ENCODE measurements at places on chromosomes 13 and 19. TPM values are rescaled to one million over a fixed set of nuclear protein-coding genes. Genes with fewer than 3 reads are reported as not detected.
A peak's percentile ranks its signal among the peaks of the same experiment; 100 is the strongest.

DNA sequence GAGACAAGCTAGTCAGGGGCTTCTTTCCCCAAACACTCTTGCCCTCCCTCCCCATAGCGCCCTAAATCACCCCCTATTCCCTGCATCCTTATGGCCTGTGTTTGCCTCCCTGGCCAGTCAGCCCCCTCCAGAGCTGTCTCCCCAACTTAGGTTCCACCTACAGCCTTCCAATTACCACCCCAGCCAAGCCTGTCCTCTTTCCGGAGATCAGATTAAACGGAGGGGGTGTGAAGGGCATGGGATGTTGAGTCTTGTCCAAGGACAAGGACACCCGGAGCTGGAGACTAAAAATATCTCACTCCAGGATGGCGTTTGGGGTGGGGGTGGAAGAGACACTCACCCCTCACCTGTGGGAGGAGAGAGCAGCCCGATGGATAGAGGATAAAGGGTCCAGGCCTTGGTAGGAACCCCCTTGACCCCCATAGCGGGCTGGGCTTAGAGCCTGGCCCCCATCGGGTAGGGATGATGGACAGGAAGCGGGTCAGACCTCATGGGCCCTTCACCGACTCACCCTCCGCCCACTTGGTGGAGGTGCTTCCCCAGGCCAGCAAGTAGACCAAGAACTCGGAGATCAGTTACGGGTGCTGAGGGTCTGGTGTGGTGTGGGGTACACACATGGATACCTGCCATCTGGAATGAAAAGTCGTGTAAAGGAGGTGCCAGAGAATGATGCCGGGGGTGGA is 6.0 kb downstream of the ZNF865 start:
- no peak for DNase-seq

DNA sequence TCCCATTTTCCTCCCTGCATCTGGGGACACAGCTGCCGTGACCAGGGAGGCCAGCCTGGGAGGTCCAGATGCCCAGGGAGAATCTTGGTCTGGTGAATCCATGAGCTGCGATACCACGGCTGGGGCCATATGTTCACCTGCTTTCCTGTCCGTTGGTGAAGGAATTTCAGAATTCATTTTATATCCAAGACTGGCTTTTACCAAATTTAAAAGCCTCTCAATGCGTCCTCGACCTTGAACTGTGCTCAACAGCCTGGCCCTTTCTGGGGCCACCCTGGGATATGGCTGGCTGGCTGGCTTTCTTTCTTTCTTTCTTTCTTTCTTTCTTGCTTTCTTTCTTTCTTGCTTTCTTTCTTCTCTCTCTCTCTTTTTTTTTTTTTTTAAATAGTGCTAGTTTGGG is 22.2 kb upstream of the GDF15 start:
- DNase-seq = no peak

DNA sequence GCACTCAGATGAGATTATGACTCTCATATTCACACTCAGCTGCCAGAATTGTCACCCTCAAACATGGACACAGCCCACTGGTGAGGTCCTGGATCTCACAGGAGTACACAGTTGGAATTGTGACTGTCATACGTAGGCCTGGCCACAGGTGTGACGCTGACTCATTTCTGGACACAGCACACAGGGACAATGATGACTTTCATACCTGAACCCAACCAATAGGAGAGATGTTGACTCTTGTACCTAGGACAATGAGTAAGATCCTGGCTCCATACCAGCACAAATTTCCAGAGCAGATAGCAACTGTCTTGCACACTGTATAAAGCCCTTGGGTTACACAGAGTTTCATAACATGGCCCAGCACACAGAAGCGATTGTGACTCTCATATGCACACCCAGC is 46.4 kb downstream of the ZNF85 start:
- no peak for DNase-seq

DNA sequence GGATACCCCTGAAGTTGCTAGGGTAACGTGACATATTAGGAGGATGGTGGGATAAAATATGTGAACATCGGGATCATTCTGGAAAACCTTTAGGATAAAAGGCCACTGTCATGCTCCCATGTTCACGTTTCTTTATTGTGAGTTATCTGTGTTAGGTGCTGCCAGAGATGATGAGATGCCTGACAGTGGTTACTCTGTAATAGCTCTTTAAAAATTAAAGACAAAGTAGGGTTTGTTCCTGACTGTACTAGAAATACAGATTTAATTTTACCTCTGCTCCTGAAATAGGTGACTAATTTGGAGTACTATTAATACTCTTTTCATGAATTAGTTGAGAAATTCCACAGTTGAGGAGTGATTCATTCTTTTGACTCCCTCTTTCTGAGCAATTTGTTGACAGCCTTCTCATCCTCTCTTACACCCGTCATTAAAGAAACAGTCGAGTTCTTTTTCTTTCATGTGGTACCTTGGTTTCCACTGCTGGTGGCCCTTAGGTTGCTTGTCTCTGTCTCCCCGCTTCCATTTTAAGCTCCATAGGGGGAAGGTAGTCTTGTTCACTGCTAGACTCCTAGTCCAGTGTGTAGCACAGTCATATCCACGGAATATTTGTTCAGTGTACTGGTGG is 28.4 kb downstream of the SAE1 start:
- no peak for DNase-seq

GRCh38 chr13:40569024-40569350 is 97.5 kb downstream of the FOXO1 start:
- no peak for DNase-seq

GRCh38 chr13:43981091-43981490 is 101.4 kb downstream of the LACC1 start:
- no peak for DNase-seq

GRCh38 chr13:44974056-44974793 is 15.0 kb downstream of the NUFIP1 start:
- DNase-seq = no peak

DNA sequence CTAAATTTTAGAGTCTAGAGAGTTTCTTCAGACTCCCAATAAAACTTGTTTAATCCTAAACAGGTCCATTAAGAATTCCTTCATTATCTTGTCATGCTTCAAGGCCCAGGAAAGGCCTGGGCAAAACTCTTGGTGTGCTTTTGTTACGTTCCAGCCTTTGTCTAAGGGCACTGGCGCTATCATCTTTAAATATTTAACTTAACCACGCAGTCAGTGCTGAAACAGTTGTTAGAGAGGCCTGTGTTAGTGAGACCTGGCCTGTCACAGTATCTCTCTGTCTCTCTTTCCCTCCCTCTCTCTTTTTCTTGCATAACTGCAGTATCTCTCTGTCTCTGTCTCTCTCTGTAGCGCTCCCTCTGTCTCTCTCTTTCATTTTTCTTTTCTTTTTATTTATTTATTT is 8.2 kb upstream of the OR1M1 start:
- no peak for DNase-seq

GRCh38 chr13:48492470-48493065 is 40.3 kb downstream of the RCBTB2 start:
- DNase-seq = peak; percentile 49

- DNase-seq = no peak
These were observed 766.1 kb upstream of the GPC6 start for GRCh38 chr13:92460479-92460878.

GRCh38 chr13:39818953-39819352 is 163.5 kb downstream of the COG6 start:
- no peak for DNase-seq

DNA sequence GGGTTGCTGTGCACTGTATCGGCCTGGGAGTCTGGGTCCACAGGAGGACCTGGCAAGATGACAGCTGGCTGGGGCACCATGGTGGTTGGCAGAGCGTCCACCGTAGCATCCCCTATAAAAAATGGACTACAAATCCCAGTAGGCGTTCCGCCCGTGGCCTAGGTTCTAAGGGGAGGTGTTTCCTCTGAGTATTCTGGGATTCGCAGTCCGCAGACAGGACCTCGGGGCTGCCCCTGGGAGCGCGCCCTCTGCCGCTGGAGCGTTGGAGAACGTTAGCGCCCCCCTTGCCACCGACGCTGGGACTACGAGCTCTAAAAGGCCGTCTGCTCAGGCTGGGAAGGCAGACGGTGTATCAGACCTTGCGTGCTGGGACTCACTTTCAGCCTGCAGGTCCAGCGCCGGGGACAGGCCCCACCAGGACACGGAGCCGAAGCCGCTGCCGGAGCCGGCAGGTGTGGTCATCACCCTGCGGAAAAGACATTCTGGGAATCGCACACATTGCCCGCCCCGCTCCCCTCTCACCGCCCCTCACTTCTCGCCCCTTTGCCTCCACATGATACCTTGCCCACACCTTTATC is 372 bp downstream of the DNAAF3 start:
- DNase-seq = no peak

GRCh38 chr19:55373993-55374757 is 2.5 kb upstream of the TMEM190 start:
- DNase-seq = no peak

- DNase-seq = no peak
These were observed 19.4 kb downstream of the ZNF709 start for GRCh38 chr19:12465211-12465610.

- no peak for DNase-seq
These were observed 5.6 kb downstream of the RPL36 start for GRCh38 chr19:5695649-5696195.

- no peak for DNase-seq
These were observed 110.9 kb downstream of the CRYL1 start for GRCh38 chr13:20414546-20415305.

DNA sequence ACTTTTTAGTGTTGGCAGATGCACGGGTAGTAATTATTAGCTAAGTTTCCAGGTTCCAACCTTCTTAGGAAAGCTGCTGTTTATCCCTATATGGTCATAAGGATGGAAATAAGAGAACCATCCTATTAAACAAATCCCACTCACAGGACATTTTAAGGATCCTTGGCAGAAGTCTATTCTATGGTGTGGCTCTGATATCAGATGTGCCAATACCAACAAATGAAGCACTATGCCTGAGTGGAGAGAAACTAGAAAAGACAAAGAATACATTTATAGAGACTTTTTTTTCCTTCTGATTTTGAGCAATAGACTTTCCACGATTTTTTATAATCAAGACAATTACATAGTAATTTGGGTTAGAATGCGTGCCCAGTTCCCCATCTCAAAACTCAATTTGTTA is 12.6 kb downstream of the PCDH17 start:
- no peak for DNase-seq

GRCh38 chr13:20019043-20019442 is 60.5 kb downstream of the ZMYM2 start:
- DNase-seq = no peak

DNA sequence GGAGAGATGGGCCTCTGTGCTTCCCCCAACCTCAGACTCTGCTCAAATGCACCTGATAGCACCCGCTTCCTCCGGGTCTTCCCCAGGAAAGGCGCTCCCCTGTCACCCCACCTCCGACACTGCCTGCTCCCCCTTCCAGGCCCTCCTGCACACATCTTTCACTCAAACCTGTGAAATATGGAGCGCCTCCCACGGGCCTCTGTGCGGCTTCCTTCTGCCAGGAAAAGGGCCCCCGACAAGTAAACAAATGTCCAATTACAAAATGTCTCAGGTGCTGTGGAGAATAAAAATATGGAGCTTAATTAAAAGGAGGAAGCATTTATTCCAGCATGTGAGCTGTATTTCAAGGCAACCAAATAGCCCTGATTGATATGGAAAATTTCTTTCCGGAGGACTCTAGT is 15.6 kb upstream of the CCNE1 start:
- DNase-seq = no peak

DNA sequence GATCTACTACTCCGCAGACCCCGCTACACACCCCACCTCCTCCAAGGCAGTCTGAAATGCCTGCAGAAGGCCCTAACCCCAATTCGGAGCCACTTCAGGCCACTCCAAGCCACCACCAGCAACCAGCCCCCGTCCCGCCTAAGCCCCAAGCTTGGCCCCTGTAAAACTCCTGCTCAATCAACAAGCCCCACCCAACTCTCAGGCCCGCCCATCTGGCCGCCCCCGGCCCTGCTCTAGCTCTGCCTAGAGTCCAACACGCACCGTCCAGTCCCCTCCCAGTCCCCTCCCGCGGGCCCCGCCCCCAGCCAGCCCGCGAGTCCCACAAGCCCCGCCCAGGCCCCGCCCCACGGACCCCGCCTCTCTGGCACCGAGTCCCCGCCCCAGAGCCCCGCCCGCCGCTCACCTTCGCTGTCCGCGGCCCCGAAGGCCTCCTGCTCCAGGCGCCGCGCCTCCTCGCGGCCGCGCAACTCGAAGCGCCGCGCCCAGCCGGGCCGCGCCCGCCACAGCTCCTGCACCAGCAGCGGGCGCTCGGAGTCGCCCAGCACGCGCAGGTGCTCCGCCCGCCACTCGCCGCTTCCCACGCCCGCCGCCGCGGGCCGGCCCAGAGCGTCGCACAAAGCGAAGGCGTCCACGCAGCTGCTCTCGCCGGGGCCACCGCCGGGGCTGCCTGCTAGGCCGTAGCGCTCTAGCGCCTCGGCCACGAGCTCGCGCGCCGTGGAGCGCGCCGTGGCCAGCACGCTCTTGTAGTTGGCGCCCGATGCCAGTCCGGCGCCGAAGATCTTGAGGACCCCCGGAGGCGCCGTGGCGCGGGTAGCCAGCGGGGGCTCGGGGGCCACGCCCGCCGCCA is 1.6 kb downstream of the RASIP1 start:
- peak; percentile 19 for DNase-seq

- peak; percentile 74 for DNase-seq
These were observed at the start of gene GGN for GRCh38 chr19:38387550-38388348. Gene GGN, minus strand, starts transcription at chr19:38388034. Its CDS starts 773 bp downstream, at chr19:38387261.

DNA sequence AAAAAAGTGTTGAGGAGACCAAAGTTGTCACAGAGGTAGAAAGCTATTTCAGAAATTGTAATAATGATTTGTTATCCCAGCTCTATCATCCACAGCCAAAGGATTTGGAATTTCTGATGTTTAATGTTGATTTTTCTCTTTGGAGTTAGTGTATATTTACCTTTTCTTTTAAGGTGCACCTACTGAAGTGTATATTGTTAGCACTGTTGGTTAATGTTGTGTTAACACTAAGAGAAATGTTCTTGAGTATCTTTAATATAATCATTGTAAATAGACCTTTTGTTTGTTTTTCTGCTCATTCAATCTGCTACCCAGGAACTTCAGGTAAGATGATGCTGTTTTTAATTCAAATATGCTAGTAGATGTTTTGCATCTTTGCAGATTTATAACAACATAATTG is 57.5 kb downstream of the ZAR1L start:
- DNase-seq = no peak

DNA sequence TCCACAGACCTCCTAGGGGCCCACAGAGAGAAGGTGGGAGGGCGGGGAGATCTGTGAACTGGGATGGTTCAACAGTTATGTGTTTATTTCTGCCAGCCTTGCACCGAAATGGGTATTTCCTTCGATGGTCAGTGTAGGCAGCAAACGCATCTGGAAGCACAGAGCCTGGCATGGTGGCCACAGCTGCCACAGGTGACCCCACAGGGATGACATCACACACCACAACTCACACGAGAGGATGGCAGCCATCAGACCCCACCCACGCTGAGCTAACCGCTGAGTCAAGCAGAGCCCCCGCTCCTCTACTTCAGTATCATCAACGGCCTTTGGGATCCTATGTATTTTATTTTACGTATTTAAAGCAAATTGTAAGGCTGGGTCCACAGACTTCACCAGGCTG is 37.4 kb downstream of the NAXD start:
- no peak for DNase-seq

GRCh38 chr19:29658221-29658991 is 6.9 kb upstream of the PLEKHF1 start:
- no peak for DNase-seq

- no peak for DNase-seq
These were observed 141.0 kb downstream of the POSTN start for GRCh38 chr13:37457612-37458011.

KIR3DL1 gene
- not detected for polyA plus RNA-seq

GRK1 gene
- 0.02 TPM for polyA plus RNA-seq

TUBA3C gene
- polyA plus RNA-seq = not detected

KLF1 gene
- not detected for polyA plus RNA-seq

KL gene
- not detected for polyA plus RNA-seq

OR7A5 gene
- polyA plus RNA-seq = not detected

BRME1 gene
- 0.38 TPM for polyA plus RNA-seq

LHB gene
- not detected for polyA plus RNA-seq

TNFSF11 gene
- polyA plus RNA-seq = not detected

ZNF607 gene
- 1.7 TPM for polyA plus RNA-seq
